Renal pelvis (tissue), 12 donors: ENCODE measurements at places on chromosomes 6 and 20. TPM values are rescaled to one million over a fixed set of nuclear protein-coding genes. Genes with fewer than 3 reads are reported as not detected.

GRCh38 chr6:156866220-156867015 is 89.2 kb downstream of the ARID1B start:
- DNase-seq: no peak

DNA sequence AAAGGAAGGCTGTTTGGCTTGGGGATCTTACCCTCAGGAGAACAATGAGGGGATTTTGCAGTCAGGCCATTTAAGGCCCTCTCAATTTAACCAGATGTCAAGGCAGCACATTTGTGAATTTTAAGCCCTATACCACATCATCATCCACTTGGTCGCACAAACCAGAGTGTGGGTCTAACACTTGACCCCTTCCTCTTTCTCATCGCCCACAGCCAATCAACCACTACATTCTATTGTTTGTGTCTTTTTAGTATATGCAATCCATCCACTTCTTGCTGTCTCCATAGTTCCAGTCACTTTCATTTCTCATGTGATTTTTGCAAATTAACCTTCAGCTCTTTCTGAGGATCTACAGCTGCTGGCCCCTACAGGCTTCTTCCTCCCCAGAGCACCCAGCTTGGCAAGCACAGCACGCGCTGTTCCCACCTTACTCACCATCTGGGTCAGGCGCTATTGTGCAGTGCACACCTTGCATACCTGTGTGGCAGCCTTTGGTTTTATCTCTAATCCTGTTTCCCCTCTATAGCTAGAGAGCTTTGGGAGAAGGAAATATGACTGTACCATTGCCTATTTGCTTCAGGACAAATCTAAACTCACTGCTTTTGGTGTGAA is 32.3 kb upstream of the CD83 start:
- DNase-seq: no peak

GRCh38 chr20:63498960-63499337 is at the start of gene EEF1A2:
TSS of gene EEF1A2 (minus strand) at chr20:63499083. CDS start at chr20:63497763, 1,320 bp downstream.
- no peak for DNase-seq

- DNase-seq: no peak
Observed at GRCh38 chr6:166351715-166352285, 9.5 kb upstream of the SFT2D1 start.

- no peak for DNase-seq
Observed at GRCh38 chr6:129852257-129852858, 8.8 kb downstream of the TMEM244 start.

DNA sequence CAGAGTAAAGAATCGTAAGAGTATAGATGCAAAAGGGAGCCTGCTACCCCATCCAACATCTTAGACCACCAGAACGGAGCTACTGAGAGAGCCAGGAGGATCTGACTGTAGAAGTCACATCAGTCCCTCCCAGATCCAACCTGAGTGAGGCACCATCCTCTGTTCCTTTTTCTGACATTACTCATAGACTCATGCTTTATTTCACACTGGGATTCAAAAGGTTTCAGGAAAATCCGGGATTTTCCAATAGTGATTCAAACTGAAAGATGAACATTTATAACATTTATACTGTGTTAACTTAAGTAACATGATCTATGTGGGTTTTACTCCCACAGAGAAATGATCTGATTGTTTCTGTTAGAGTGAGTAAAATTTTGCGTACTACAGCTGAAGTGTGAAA is 868.6 kb upstream of the GJE1 start:
- no peak for DNase-seq

- no peak for DNase-seq
Observed at GRCh38 chr6:164151161-164152120, 736.9 kb downstream of the QKI start.

GRCh38 chr20:52985687-52986086 is 13.5 kb downstream of the TSHZ2 start:
- DNase-seq: no peak

- no peak for DNase-seq
Observed at GRCh38 chr6:33424855-33425667, 5.2 kb downstream of the SYNGAP1 start.

DNA sequence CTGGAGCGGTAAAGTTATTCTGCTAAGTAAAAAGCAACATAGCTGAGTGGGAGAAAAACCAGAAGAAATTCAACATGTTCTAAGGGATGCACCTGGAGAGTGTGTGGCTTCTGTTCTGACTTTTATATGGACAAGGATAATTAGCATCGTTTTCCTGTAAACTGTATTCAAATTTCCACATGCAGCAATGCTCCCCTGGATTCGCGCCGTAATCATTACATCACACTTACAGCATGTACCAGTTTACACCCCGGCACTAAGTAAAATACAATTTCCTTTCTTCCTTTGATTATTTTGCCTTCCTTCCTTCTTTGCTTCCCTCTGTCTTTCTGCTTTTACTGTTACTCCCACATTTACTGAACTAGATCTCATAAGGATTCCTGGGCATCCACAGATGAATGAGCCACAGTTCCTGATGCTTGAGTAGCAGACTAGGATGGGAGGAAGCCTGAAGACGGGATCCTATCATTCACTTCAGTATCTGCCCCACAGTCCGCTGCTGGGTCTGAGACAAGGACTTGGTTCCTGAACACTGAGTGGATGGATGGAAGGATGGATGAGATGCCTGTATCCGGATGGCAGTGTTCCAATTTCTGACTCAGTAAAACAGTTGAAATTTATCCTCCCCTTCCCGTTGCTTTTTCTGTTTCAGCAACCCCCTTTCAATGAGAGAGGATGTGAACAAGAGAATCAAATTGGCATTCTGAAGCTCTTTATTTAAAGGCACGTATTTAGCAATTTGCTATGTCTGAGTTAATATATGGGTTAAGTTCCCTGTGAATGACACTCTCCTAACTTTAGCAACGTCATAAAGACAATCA is 174.6 kb downstream of the GJA10 start:
- DNase-seq: no peak

DNA sequence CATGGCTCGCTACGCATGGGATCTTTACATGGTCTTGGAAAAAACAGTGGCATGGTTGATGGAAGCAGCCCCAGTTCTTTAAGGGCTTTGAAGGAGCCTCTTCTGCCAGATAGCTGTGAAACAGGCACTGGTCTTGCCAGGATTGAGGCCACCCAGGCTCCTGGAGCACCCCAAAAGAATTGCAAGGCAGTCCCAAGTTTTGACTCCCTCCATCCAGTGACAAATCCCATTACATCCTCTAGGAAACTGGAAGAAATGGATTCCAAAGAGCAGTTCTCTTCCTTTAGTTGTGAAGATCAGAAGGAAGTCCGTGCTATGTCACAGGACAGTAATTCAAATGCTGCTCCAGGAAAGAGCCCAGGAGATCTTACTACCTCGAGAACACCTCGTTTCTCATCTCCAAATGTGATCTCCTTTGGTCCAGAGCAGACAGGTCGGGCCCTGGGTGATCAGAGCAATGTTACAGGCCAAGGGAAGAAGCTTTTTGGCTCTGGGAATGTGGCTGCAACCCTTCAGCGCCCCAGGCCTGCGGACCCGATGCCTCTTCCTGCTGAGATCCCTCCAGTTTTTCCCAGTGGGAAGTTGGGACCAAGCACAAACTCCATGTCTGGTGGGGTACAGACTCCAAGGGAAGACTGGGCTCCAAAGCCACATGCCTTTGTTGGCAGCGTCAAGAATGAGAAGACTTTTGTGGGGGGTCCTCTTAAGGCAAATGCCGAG is 78.2 kb downstream of the ASXL1 start:
- no peak for DNase-seq

DNA sequence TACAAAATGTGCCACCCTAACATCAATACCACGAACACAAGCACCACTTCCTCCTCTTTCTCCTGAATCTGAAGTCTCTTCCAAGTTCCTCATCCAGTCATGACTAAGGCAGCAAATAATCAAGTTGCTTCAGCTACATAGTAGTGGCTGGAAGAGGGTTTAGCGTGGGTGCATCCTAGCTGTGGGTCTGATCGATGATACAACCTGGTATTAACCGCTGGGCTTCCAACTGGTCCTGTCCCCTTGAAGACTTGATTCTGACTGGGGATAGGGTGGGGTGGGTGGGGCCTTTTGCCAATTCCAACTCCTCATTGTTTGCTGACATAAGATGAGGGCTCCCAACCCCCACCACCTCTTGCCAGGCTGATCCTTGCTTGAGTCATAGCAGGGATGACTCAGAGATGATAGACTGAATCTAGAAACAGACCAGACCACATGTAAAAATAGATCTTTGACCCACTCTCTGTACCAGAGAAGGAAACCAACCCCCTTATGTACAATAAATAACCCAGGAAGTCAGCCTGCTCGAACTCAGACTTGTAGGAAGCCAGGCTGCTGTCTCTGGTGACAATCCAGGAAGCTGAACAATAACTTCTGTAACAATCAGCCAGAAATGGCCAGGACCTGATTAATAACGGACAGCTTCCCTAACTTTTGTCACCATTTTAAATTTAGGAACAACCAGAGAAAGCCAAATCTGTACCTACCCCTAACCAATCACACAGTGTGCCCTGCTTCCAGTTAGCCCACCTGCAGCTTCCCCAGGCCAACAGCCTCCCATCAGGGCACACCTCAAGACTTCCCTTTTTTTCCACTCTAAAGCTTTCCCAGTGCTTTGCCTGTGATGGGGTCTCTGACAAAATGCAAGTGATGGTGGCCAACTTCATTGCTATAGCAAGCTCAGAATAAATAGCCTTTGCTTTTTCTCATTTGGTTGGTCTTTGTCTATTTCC is 68.9 kb upstream of the FAM184A start:
- no peak for DNase-seq

DNA sequence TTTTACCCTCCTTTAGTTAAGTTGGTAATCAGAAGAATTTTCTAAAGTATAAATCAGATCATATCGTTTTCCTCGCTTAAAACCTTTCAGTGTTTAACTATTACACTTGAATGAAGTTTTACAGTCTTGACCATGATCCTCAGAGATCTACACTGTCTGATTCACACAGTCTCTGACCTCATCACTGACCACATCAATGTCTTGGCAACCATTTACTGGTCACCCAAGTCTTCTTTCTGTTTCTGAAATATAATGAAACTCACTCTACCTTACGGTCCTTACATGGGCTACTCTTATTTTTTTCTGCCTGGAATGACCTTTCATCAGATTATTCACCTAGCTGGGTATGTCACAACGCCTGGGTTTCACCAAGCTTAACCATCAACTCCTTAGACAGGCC is 71.4 kb downstream of the ADGB start:
- no peak for DNase-seq

- no peak for DNase-seq
Observed at GRCh38 chr20:13249118-13249797, 28.2 kb downstream of the ISM1 start.

GRCh38 chr6:25147223-25147622 is 132.0 kb upstream of the CARMIL1 start:
- no peak for DNase-seq

DNA sequence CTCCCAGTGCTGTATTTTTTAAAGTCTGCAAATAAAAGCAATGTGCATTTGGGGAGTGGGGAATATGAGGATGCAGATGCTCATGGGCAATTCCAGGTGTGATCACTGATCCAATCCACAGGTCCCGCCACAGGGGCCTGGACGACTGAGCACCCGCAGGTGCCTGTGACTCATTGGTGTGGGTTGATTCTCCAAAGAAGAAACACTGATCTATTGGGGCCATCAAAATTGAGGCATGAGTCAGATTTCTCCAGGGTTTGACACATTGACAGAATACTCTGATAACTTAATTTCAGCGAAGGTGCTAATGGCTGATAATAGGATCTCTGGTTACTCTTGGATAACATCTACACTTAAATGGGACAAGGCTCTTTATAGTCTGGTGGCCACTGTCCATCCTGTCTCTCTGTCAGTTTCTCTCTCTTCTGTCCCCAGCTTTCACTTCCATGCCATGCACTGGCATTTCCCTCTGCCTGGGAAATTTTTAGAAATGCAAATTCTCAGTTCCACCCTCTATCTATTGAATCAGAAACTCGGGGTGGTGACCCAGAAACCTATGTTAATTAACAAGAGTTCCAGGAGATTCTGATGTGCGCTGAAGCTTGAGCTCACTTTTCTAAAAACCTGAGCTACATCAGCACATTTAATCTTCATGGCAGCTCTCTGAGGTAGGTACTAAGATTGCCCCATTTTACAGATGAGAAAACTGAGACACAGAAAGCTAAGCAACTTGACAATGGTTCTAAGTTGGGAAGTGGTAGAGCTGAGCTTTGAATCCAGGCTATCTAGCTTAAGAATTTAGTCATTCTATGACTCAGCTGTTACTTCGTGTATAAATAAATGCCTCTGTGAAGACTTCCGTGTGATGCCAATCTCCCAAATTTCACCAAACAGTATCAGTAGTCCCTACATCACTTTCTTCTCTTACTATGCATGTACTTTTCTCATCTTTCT is 10.2 kb upstream of the RCAN2 start:
- no peak for DNase-seq

- DNase-seq: no peak
Observed at GRCh38 chr6:53641348-53641747, 24.2 kb downstream of the KLHL31 start.

- no peak for DNase-seq
Observed at GRCh38 chr20:62496568-62497218, 20.9 kb upstream of the GATA5 start.

HLA-DOB gene
- 0.31 TPM for polyA plus RNA-seq

OXT gene
- 0.83 TPM for polyA plus RNA-seq

ABCC10 gene
- polyA plus RNA-seq: 30.4 TPM

WFDC12 gene
- polyA plus RNA-seq: not detected

RIMS4 gene
- polyA plus RNA-seq: 1.0 TPM

BHLHE23 gene
- not detected for polyA plus RNA-seq

SMPDL3A gene
- 12.4 TPM for polyA plus RNA-seq

SNTA1 gene
- polyA plus RNA-seq: 11.7 TPM

GABRR2 gene
- polyA plus RNA-seq: 0.97 TPM

ABHD16B gene
- not detected for polyA plus RNA-seq
